Activated CD4-positive, alpha-beta T cell treated with anti-CD3 and anti-CD28 coated beads for 24 hours (primary cell): ENCODE measurements at places on chromosomes 12 and 14.
A peak's percentile ranks its signal among the peaks of the same experiment; 100 is the strongest.

GRCh38 chr14:104274806-104275205 is 136.4 kb downstream of the KIF26A start:
- no peak for DNase-seq

GRCh38 chr12:113214895-113215400 is 6.3 kb upstream of the TPCN1 start:
- no peak for DNase-seq

DNA sequence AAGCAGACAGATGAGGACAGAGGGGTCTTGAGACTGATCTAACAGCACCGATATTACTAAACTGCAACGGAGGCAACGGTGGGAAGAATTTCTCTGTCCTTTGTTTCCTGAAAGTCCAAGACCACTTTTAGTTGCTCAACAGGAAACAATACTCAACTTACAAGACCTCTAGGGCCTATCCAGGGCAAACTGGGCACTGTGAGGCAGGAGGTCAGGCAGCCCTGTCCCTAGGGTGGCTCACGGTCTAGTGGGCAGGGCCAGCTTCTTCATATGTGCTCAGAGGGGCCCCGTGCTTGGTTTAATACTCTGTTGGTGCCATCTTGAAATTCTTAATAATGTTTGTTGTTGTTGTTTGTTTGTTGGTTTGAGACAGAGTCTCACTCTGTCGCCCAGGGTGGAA is 14.2 kb downstream of the SSH1 start:
- DNase-seq = no peak

DNA sequence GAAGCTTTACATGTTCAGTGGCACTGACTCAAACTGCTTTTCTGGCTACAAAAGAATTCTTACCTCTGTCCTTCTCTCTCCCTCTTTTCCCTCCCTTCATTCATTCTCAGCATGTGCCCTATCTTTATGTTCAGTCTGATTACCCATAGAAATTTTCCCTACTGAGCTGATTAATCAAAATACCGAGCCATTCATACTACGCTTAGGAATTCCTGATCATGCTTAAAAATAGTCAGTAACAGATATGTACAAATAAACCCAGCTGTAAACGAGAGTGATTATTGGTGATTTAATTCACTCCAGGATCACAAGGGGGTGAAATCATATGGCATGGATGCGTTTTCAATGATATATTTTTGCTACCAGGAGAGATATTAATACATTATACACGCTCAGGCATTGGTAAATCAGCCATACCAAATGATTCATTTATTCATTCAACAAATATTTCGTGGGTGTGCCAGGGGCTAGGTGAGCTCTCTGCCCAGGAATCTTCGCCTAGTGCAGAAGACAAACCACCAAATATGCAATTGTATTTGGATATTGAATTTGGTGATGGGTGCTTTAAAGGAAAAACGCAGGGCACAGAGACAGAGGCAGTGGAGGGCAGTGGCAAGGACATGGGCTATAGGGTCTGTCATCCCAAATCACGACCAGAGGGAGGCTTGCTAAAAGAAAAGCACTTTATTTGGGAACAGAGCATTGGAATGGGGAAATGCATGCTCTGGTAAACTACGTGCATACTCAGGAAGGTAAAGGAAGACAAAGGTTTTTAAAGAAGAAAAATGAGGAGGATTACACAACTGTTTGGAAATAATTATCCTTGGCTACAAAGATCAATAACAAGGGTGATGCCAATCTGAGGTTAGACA is 13.9 kb upstream of the VRK1 start:
- DNase-seq = no peak

GRCh38 chr14:22544881-22545420 is 44.1 kb downstream of the DAD1 start:
- DNase-seq = no peak

- DNase-seq = no peak
These were observed 122.9 kb upstream of the AEBP2 start for GRCh38 chr12:19316425-19316824.

GRCh38 chr12:50533971-50534370 is 29.2 kb downstream of the DIP2B start:
- no peak for DNase-seq

DNA sequence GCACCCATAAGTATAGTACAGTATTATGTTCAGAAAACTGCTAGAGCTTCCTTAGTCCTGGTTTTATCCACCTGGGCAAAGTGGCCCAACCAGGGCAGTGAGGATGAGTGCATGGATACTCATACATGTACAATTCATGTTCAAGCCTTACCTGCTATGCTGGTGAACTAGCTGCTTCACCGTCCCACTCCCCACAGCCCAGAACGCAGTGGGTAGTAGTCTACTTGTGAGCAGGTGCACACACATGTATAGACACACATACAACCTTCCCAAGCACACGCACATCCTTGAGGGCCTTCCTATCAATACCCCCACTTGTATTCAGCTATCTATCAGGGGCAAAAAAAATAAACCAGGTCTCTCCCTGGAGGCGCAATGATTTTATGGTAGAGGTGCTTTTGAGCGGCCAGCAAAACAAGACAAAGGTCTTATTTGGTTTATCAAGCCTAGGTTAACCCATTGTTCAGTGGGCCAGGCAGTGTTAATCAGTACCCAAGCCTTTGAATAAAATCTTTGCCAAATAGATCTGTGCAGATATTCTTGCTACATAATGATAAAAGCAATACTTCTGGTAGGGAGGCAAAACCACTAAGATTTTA is 69.8 kb downstream of the ZFP36L1 start:
- DNase-seq = no peak

DNA sequence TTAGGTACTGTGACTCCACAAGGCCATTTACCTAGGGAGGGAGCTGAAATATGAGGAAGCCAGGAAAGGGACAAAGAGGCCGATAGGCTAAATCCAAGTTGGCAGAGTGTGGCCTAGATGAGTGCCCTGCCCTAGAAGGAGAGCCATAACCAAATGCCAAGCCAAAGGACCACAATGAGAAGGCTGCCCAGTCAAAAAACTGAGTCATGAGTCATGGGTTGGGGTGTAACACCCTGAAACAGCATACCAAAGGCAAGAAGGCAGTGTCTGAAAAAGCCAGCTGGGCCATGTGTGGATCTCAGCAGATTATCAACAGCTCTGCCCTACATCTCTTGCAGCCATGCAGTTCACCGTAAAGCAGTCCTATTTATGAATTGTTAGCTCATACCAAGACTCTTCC is 171.7 kb downstream of the PHLDA1 start:
- no peak for DNase-seq

DNA sequence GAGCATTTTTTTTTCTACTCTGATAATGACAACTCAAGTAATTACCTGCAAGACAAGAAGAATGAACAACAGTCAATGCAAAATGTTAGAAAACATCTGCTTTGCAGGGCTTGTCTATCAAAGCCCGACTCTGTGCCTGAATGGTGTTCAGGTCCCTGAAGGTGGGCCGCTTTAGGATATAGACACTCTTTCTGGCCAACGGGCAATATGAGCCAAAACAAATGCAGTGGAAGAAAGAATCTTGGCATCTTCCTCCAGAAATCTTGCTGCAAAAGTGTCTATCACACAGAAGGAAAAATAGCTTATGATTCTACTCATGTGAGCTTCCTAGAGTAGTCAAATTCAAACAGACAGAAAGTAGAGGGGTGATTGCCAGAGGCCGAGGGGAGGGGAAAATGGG is 32.7 kb downstream of the FOS start:
- no peak for DNase-seq

DNA sequence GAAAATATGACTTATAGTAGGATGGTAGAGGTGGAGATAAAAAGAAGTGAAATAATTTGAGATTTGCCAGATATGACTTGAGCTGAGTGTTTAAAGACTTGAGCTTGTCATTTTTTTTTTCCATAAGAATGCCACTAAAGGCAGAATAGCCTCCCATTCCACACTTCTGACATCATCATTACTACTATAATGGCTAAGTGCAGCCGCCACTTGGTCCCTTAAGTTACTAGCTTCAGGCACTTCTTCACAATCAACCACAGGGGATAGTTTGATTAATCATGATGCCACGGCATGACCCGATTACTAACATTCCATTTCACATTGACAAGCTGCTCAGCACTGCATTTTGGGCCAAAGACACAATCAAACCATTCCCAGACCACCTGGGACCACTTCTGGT is 127.9 kb downstream of the EFCAB11 start:
- no peak for DNase-seq

DNA sequence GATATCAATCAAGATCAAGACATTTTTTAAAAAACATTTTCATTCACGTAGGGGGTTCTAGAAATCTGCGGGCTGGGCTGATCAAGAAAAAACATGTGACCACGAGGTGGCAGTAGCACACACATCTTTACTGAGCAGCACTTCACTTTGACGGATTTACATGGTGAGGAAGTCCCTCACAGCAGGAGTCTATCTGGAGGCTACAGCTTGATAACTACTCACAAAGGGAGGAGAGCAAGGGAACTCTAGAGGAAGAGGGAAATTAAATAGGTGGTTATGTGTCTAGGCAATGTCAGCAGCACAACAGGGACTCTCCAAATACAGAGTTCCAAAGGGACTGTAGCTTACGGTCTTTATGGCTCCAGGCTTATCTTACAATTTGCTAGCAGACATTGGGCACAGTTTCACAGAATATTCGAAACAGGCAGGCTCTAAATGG is 248.1 kb downstream of the DPY19L2 start:
- peak; percentile 12 for DNase-seq

DNA sequence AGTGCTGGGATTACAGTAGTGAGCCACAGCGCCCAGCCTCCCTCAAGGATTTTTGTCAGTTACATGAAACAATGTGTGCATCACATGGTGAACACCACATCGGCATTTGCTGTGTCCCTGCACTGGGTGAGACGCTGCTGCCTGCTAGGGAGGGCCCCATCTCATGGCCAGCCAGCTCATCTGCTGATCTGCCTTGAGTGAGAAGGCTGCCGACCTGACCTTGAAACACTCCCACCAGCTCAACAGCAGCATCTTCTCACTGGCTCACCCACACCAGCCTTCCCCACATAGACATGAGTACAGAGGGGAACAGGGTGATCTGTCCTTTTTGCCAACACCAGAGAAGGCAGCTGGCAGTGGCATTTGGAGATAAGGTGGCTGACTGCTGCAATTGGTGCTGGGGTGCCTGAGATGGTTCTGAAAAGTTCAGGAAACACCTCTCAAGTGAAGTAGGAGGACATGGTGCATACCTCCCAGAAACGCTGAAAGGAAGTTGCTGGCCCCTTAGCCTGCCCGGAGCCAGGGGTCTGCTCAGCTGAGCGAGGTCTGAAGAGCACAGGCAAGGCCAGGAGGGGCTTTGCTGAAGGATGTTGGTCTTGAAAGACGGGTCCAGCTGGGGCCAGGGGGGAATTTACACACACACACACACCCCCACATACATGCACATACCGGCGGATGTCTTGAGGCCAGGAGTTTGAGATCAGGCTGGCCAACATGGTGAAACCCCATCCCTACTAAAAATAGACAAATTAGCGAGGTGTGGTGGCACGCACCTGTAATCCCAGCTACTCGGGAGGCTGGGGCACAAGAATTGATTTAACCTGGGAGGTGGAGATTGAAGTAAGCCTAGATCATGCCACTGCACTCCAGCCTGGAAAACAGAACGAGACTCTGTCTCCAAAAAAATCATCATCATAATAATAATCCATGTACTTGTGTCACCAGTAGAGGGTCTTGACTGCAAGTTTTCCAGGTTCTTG is 14.3 kb upstream of the PPP1R13B start:
- DNase-seq = no peak

DNA sequence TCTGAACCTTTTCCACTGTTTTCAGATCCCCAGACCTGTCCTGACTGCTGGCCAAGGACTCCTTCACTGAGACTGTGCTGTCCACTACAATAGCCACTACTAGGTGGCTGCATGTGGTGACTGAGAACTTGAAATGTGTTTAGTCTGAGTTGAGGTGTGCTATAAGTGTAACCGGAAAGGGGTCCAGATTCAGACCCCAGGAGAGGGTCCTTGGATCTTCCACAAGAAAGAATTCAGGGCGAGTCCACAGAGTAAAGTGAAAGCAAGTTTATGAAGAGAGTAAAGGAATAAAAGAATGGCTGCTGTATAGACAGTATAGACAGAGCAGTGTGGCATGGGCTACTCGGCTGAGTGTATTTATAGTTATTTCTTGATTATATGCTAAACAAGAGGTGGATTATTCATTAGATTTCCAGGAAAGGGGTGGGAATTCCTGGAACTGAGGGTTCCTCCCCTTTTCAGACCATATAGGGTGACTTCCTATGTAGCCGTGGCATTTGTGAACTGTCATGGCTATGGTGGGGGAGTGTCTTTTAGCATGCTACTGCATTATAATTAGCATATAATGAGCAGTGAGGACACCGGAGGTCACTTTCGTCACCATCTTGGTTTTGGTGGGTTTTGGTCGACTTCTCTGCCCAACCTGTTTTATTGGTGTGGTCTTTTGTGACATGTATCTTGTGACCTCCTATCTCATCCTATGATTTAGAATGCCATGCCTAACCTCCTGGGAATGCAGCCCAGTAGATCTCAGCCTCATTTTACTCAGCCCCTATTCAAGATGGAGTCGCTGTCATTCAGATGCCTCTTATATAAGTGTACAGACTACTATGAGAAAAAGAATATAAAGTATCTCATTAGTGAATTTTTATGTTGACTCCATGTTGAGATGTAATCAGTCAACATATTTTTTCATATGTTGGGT is 70.0 kb upstream of the SRSF5 start:
- DNase-seq = no peak

- no peak for DNase-seq
These were observed 12.0 kb downstream of the ADGRD1 start for GRCh38 chr12:130965668-130966067.

GRCh38 chr12:32366714-32367113 is 32.6 kb upstream of the FGD4 start:
- no peak for DNase-seq

- DNase-seq = no peak
These were observed 19.5 kb downstream of the SPX start for GRCh38 chr12:21545557-21545956.

DNA sequence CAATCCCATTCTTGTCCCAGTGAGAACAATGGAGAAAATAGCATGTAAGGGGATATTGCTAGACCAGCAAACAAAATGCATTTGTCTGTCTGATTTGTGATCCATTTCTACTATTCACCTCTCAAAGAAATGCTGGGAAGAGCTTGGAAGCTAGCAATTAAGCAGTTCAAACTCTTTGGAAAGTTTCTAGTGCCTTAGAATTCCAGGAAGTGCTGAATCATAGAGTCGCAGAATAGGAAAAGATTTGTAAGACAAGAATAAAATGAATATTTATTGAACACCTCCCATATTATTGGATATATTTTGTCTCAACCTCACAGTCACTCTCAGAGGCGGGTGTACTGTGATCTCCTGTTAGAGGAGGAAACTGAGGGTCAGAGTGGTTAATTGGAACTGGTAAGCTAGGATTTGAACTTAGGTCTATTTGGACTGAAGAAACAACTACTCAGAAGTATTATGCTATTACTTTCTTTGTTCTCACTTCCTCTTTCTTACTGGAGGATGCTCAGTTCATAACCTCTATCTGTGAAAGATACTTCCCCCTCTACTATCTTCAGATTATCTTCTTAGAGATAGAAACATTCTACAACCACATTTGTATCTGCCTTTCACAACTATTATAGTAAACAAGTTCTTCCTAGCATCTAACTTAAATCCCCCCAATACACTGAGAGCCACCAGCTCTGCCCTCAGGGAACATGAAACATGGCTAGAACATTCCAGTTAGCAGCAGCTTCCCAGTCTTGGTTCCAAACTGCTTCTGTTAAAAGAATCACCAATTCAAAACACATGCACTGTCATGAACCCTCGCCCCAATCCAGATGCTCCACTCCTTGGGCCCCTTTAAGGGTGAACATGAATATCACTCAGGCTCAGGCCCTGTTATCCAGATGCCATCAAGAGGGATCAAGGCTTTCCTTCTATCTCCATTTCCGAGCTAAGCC is 64.2 kb downstream of the DRAM1 start:
- DNase-seq = no peak

GRCh38 chr12:52630008-52630500 is 11.7 kb upstream of the KRT73 start:
- no peak for DNase-seq

GRCh38 chr14:56666716-56667115 is 87.1 kb downstream of the TMEM260 start:
- no peak for DNase-seq
